ENCODE measurements at places on chromosomes 12 and 14. TPM values are rescaled to one million over a fixed set of nuclear protein-coding genes. Genes with fewer than 3 reads are reported as not detected.

- DNase-seq: no peak
These were observed 64.4 kb upstream of the BTG1 start for GRCh38 chr12:92210071-92210470.

- DNase-seq: no peak
These were observed 10.9 kb upstream of the NGB start for GRCh38 chr14:77281852-77282410.

- no peak for DNase-seq
These were observed 11.9 kb upstream of the TNFAIP2 start for GRCh38 chr14:103111232-103111868.

MYH7 gene
- total RNA-seq: not detected

TMPRSS12 gene
- total RNA-seq: not detected

DNA sequence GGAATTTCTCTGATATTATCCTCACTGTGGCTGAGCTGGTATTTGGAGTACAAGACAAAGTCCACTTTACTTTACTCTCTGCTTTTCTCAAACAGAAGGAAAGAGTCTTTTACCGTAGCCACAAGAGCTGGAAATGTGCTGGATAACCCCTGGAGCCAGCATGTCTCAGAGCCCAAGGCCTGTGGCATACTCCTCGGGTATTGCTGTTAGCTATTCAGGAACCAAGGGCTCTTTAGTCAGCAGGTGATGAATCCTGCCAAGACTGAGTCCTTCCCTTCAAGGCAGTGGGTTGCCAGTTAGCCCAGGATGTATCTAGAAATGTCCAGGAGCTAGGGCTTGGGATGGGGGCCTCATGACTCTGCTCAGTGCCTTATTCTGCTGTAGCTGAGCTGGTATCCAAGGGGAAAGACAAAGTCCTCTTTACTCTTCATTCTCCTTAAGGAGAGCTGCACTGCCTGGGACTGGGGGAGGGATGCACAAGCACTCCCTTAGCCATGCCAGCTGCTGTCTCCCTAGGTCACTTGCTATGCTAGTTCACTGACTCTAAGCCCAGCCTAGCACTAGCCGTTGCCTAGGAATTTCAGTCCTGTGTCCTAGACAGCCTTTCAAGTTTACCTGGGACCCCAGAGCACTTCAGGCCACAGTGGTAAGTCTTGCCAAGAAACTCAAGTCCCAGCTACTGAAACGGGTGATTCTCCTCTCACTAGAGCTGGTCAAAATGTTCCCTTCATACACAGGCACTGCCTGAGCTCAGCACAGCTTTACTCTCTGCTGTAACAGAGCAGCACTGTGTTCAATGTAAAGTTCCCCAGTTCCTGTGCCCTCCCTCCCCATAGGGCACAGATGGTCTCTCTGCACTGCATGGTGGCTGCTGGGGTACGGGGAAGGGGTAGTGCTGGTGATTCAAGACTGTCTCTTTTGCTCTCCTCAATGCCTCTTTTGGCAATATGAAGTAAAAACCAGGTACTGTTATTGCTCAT, 136.4 kb downstream of the SLC35F4 start:
- no peak for DNase-seq
